ENCODE measurements at places on chromosomes 2 and 18.
A peak's percentile ranks its signal among the peaks of the same experiment; 100 is the strongest.

DNA sequence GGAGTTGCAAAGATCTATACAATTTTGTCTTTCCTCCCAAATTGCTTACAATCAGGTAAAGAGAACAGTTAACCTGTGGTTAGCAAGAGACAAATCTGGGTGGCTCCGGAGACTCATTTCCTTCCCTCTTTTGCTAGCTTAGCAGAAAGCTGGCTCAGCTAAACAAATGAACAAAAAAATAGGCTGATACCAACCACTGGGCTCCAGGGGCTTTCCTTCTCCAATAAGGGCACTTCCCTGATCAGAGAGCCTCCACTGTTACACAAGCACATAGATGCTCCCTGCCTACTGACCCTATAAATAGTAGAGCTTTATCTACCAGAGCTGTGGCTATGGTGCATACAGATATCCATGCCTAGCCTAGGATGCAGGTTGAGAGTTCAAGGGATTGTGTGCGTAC, 90.1 kb upstream of the ARL5A start:
- DNase-seq = no peak

- DNase-seq = no peak
Measured at GRCh38 chr2:70084973-70085710, 2.1 kb upstream of the PCBP1 start.

GRCh38 chr2:39542523-39542922, 105.4 kb upstream of the MAP4K3 start:
- DNase-seq = no peak

DNA sequence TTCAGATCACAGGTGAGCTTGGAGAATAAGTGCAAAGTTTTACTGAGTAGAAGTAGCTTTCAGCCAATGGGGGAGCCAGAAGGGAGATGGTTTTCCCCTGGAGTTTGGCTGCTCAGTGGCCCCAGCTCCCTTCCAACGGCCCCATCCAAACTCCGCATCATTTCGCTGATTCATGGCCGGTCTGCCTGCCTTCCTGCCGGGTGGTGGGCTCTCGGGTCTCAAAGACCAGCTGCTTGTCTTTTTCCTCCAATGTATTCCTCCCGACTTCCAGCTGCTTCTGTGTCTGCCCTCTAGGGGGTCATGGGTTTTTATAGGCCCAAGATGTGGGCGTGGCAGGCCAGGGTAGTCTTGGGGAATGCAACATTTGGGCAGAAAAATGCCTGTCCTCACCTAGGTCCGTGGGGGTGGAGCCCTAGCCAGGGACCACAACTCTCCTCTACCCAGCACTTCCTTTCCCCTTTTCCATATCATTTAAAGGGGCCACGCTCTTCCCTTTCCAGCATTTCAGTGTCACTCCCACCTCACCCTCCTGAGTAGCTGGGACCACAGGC, 73.5 kb downstream of the MEX3C start:
- no peak for DNase-seq

DNA sequence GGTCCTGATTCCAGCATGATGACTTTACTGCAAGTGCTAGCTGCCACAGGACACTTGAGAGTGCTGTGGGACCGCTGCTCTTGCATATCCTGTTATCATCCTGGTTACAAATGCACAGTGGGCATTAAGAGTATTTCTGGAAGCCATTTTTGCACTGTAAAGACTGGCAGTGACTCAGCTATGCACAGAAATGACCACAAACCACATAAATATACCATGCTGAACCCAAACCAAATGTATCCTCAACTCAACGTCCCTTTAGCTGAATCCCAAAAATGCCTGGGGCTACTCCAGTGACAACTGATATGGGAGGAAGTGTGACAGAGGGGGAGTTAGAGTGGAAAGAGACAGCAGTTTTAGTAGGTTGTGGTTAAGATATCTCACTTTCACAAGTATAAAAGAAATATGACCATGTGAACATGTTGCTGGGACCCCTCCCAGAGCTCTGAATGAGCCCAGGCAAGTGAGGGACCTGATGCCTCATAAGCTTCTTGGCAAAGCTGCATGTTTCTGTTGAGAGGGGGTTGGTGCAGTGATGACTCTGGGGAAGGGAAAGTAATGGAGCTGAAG, 37.3 kb downstream of the RHBDD1 start:
- no peak for DNase-seq

DNA sequence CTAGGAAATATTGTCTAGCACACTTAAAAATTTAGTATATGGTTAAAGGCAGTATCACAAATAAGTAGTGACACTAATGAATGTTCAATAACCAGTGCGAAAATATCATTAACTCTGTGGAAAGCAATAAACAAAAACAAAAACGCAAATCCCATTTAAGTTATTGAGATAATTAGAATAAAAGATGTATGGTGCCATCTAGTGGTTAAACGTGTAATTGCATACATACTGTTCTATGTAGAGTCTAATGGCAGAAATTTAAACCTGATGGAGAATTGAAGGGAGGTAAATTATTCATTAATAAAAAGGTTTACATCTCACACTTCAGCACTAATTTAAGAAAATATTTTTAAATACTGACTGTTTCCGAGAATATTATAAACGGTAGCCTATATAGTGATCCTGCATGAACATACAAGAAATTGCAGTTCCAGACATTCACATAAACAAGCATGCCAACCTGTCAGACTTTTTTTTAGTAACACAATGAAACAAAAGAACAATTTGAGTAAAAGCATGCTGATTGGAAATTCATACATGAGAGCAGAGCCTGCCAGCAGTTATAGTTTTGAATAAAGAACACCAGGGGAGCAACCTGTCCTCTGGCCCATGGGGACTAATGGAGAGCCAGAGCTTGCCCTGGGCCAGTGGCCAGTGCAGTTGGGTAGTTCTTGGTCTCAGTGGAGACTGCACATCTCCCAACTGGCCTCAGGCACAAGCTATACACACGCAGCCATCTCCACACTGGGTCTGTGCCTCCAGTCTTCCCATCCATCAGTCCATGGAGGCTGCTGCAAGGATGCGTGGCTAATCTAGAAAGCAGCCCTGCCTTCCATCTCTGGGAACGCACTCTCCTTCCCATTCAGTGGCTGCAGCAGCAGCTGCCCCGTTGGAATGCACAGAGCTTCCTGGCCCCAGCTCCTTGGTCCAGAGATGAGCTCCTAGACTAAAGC, 28.0 kb downstream of the GCG start:
- DNase-seq = peak; percentile 36

GRCh38 chr2:147057892-147058490, 786.8 kb upstream of the ACVR2A start:
- no peak for DNase-seq

- DNase-seq = no peak
Measured at GRCh38 chr2:69939722-69940121, 21.7 kb downstream of the ASPRV1 start.

DNA sequence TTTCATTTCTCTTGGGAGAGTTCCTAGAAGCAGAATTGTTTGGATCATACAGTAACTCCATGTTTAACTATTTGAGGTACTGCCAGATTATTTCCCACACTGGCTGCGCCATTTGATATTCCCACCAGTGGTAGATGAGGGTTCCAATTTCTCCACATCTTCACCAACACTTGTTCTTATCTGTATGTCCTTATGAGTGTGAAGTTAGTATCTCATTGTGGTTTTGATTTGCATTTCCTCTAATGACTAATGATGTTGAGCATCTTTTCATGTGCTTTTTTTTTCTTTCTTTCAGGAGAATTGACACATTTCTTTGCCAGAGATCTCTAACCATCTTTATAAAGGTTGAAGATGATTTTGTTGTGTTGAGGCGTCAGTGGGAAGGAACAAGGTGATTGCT, 4.1 kb upstream of the MGAT5 start:
- DNase-seq = no peak

- no peak for DNase-seq
Measured at GRCh38 chr18:10057401-10057893, 143.6 kb downstream of the VAPA start.

DNA sequence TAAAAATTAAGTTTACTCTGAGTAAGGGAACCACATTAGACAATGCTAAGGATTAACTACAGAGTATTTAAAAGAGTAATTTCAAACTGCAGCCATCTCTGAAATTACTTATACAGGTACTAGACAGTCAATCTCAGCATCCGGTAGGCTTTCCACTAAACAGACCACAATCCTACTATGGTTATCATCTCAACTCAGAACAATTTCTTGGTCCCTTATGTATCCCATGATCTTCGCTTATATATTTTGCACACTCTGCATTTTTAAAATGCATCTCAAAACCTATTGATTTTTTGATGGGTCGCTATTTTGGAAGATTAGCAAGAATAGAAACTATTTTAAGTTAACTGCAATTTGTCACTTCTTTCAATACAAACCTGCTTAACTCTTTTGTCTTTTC, 1.4 kb downstream of the PPP4R1 start:
- DNase-seq = no peak

- DNase-seq = no peak
Measured at GRCh38 chr18:44508474-44508873, 172.2 kb upstream of the SETBP1 start.

- no peak for DNase-seq
Measured at GRCh38 chr2:46384457-46384815, 87.2 kb downstream of the EPAS1 start.

DNA sequence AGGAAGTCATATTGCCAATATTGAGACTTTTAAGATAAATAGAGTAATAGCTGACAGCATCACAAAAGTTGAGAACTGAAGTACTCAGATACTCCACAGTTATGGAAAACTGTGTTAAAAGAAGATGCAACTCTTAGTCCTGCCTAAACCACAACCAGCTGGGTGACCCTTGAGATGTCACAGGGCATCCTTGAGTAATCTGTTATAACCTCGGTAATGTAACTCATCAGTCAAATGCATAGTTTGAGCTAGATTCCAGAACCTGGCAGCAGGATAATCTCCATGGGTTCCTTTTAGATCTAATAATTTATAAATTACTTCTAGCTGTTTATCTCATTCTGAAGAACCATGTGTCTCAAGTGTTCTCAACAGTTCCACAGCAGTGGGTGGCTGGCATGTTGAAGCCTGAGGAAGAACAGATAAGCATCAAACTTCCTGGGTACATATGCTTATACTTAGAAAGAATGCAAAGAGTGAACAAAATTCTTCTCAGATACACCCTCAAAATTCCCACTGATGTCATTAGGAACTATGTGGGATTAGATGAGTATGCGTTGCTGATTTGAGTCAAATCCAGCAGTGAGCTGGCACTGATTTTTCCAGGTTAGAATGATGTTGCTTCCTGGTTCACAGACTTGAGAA, 304.1 kb upstream of the ERBB4 start:
- DNase-seq = no peak

GRCh38 chr2:8436585-8436984, 245.3 kb upstream of the ID2 start:
- no peak for DNase-seq

DNA sequence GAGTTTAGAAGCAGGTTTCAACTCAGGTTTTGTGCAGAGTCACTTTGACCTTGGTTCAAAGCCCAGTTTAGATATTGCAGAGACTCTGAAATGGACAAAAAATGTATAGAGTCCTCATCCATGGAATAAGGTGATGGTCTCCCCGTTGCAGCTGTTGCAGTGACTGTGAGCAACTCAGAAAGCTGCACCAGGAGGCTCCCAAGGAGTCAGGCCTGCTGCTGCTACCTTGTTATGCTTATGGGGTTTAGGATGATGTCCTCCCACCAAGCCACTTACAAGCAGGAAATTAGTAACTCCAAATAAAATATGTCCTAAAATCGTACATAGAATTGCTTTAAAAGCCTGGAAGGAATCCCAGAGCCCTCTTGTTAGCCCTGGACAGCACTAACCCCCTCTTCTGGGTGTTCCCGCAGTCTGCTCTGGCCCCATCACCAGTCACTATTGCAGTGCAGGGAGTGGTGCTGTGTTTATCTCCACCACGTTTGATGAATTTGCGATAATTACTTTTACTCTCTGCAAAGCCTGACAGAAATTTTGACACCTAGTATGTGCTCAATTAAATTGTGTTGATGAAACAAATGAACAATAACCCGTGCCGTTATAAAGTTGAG, 189.0 kb downstream of the CNTNAP5 start:
- no peak for DNase-seq

DNA sequence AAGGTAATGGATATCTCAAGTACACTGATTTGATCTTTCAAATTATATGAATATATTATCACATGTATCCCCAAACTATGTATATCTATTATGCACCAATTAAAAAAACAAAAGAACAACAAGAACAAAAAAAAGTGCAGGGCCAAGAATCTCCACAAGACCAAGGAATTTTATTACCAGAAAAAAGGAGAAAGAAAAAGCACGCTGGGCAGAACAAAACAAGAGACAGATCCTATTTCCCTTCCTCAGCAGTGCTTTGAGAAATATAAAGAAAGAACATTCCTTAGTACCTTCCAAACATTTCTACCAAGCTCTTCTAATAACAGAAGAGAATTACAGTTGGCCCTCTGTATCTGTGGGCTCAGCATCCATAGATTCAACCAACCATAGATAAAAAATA, 144.7 kb upstream of the CREB1 start:
- no peak for DNase-seq

DNA sequence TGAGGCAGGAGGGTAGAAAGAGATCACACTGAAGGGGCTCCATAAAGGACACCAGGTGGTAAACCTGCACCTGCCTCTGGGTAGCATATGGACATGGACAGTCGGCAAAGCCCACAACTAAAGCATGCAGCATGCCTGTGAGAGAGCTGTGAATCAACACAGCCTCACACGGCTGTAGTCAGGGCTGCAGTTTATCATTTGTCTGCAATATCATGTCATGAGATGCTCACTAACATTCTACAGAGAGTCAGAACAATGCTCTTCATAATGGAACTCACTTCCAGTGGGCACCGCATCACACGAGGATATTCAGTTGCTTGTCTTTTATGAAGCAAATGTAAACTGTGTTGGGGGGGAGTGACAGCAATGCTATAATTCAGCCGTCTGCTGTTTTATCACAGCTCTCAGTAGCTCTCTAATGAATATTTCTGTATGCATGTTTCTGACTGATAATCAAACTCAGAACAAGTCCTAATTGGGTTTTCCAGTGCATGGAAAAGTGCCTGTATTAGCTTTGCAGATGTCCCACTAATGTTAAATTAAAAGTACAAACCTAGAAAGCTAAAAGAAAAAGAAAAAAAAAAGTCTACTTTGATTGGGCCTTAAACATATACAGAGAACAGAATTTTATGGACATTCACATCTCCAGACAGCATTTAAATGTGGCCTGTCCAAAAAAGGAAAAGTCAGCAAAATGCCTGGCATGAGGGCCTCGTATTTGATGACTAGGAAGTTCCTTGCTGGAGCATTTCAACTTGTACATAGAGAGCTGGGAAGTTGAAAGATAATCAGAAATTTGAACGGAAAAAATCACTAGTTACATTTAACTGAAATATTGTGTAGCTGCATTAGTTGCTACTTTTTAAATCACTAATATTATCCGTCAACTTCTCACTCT, 406.1 kb upstream of the SOX11 start:
- DNase-seq = no peak

DNA sequence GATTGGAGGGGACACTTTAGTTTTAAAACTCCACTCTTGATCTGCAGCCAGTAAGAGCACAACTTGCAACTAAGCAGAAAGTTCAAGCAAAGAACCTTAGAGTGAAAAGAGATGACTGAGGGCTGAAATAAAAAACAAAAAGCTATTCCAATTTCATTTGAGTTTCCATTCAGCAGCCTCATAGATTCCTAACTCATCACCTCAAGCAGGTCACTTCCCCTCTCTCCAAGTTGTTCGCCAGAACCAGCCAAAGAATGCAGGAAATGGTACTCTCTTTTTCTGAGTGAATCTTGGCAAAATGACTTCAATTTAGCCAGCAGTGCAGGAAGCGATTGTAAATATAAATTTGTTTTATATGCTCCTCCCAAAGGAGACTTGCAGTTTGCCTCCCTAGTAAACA, 213.3 kb downstream of the SETBP1 start:
- DNase-seq = no peak

- no peak for DNase-seq
Measured at GRCh38 chr2:237998530-237998929, 31.7 kb downstream of the UBE2F start.
